Calu3 (cell line): ENCODE measurements at places on chromosomes 12 and 14. TPM values are rescaled to one million over a fixed set of nuclear protein-coding genes. Genes with fewer than 3 reads are reported as not detected.

DNA sequence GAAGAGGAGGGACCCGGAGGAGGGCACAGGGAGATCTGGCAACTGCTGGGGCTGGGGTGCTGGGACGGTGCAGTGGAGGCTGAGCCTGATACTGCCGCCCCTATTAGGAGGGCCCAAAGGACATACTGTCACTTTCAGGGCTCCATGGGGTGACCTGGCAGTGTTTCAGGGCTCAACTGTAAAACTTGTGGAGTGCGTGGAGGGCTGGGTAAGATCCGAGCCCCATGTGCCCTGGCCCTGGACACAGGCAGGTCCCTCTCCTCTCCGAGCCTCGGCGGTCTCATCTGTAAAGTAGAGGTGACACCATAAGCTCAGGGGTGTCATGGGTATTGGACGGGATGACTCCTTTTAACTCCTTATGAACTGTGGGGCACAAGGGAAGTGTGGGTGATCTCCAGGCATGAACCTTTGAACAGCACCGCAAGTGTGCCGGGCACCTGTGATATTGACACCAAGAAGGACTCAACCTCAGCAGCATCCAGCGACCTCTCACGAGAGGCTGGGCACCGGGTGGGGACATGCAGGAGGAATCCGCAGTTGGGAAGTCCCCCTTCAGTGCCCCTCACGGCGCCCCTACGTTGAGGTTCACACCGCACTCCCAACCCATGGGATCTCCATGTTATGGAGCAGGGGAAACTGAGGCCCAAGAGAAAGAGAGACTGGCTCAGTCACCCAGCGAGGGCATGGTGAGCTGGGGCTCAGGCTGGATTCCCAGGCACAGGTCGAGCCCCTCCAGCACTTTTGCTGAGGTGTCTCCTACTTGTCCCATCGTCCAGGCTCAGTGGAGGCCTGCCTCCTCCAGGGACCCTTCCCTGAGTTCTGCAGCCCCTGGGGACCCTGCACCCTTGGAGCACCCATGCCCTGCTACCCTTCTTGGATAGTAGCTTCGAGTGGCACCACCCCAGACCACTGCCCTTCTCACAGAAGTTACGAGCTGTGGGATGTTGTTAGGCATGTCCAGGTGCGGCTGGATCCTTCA lies 50.4 kb upstream of the EML1 start:
- H3K27me3 ChIP-seq: no peaks in the 10 kb centered on the region
- H3K36me3 ChIP-seq: peaks cover 3% of the 10 kb centered on the region
- no peak overlapping the region for H3K4me3 ChIP-seq
- peaks cover 18% of the 10 kb centered on the region for H3K4me1 ChIP-seq

- peaks cover 61% of the 10 kb centered on the region for H3K27me3 ChIP-seq
- H3K36me3 ChIP-seq: no peaks in the 10 kb centered on the region
- H3K27ac ChIP-seq: no peak overlapping the region
- H3K4me3 ChIP-seq: no peak overlapping the region
- DNase-seq: no peak
Observed at GRCh38 chr12:68131867-68132414, 27.6 kb downstream of the IFNG start.

Gene NXPH4
- 2.0 and 4.1 TPM in 2 replicates for total RNA-seq

Gene SPX
- 0.20 TPM in 1 of 2 replicates, not detected in the other for total RNA-seq

DNA sequence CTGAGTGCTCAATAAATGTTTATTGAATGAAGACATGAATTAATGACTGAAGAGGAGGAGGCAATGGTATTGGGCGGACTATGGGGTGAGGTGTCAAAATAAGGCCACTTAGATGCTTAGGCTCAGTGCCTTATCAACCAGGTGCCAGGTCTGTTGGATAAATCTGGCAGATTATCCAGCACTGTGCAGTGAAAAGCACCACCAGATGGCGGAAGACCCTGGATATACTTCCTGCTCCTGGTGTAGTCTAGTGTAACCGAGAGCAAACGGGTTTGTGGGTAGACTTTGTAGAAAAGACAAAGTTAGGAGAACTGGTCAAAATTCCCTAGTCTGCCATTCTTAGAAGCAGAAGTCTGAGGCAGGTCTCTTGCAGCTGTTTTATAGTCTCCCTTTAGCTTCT lies 306.3 kb downstream of the ATP23 start:
- H3K4me3 ChIP-seq: no peak overlapping the region
- no peak for DNase-seq
- H3K27ac ChIP-seq: no peak overlapping the region
- no peaks in the 10 kb centered on the region for H3K36me3 ChIP-seq
- no peaks in the 10 kb centered on the region for H3K27me3 ChIP-seq
